ENCODE measurements at places on chromosomes 1 and 21. TPM values are rescaled to one million over a fixed set of nuclear protein-coding genes. Genes with fewer than 3 reads are reported as not detected.

Gene CRYBG2
- not detected for total RNA-seq

Gene CR1L
- total RNA-seq, result not detected

GRCh38 chr1:119968068-119968492 is 71.8 kb upstream of the ADAM30 start:
- peak; percentile 79 for DNase-seq

DNA sequence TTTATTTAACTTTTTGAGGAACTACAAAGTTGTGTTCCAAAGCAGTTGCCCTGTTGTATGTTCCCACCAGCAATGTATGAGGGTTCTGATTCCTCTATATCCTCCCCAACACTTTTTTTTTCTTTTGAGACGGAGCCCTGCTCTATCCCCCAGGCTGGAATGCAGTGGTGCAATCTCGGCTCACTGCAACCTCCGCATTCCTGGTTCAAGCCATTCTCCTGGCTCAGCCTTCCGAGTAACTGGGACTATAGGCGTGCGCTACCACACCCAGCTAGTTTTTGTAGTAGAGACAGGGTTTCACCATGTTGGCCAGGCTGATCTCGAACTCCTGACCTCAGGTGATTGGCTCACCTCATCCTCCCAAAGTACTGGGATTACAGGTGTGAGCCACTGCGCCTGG is 60.4 kb upstream of the ENAH start:
- no peak for DNase-seq

DNA sequence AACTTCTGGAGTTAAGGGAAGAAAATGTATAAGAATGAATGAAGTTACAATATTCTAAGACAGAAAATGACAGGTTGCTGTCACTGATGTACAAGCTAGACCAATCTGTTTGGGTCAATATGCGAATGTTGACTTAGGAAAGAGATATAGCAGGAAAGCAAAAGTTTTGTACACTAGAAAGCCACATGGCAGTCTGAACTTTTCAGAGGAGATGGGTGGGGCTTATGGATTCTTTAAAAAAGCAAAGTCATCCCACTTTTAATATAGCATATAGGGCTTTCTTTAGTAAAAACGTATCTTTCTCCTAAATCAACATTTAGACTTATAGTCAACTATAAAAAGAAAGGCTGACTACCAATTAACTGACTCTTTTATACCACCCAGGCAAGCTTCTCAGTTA is 381.2 kb downstream of the PTPRC start:
- no peak for DNase-seq

DNA sequence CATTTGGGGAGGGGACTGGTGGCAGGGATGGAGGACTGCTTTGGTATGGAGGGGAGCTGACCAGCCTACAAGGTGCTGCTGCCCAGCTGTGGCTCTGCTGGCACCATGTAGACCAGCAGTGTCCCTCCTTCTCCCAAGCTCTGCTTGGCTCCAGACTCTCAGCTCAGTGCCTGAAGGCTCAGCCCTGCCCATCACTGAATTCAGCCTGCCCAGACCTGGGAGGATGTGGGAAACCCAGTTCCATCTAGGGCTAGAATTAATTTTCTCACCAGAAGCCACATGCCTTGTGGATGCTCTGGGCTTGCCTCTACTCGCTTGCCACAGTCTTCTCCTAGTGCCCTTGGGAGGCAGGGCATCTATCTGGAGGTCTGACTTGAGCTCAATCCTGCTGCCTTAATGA is 195.0 kb upstream of the EDN2 start:
- no peak for DNase-seq

Data from LHCN-M2 (cell line).